ENCODE measurements at places on chromosomes 2 and 18.

- no peak for DNase-seq
Measured at GRCh38 chr2:163595028-163595427, 140.8 kb downstream of the FIGN start.

GRCh38 chr2:147099845-147100244 is 745.0 kb upstream of the ACVR2A start:
- DNase-seq = no peak

GRCh38 chr2:158776231-158776630 is 18.9 kb upstream of the DAPL1 start:
- DNase-seq = no peak

DNA sequence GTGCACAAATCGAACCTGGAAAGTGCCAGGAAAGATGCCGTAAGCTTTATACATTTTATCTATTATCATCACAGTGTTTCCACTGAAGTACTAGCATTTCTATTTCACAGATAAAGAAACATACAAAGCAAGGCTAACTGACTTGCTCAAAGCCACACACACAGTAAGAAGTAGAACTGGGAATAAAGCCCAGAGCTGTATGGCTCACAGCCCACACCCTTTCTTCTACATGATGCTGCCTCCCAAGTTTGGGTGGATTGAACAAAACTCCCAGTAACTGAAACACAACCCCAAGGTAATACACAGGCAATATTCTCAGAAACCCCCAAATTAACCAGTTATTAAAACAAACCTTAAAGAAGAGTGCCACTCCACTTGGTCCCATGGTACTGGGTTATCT is 11.2 kb downstream of the SAP130 start:
- DNase-seq = no peak

DNA sequence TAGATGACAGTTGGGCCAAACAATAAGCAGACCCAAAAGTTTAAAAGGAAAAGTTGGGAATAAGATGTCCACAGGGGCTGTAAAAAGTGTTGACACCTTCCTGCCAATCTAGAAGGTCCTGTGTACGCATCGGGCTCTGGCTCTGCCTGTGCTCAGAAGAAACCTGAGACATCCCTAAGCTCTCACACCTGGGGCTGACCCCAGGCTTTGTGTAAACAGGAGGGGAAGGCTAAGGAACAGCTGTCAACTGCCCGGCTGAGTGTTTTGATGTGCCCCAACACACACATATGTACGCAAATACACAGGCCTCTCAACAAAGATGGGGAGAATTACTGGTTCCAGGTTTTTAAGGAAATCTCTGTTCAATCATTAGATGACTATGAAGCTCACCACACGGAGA is 59.5 kb downstream of the TMEM131 start:
- no peak for DNase-seq

- no peak for DNase-seq
Measured at GRCh38 chr18:61820882-61821281, 71.9 kb downstream of the RNF152 start.

GRCh38 chr18:22546905-22547570 is 129.3 kb upstream of the CTAGE1 start:
- no peak for DNase-seq

DNA sequence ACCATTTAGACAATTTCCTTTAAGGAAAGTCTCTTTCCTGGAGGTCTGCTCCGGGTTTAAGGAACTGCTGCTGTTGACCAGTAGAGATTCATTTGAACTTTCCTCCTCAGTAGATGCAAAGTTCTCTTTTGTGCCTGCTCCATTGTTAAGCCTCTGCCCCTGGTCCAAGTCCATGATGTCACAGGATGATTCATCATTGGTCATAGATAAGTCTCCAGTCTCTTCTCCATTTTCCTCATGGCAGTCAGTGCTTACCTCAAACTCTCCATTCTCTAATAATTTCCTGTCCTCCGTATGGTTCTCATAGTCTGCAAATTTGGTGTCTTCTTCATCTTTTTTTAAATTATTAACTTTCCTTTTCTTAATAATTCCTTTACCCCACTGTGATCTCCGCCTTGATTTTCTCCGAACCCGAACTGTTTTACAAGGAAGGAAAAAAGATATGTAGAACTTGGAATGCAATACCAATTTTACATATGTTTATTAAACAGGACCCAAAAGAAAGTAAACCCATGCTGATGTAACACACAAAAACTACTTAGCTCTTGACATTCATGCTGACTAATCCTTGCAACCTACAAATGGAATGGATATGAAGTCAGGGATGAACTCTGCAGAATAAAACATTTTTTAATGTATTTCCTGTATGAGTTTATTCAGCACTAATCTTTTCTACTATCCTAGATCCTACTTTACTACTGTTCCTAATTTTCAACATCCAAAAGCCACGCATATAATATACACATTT is 169.1 kb downstream of the ATAD2B start:
- DNase-seq = peak; percentile 64

DNA sequence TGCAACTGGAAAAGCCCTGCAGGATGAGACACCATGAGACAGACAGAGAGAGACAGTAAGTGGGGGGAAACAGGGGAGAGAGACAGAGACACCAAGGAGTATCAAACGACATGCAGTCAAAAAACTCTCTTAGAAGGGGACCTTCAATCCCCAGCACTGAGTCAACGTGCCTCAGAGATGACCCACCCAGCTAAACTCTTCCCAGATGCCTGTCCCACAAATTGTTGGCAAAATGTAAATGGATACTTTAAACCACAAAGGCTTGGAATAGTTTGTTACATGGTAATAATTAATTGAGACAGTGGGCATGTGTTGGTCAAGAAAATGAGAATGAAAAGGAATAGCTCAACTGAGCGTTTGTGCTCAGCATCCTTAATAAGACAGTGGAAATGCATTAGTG is 98.3 kb downstream of the GRB14 start:
- no peak for DNase-seq

Data from inflammatory macrophage treated with lipopolysaccharide for 1 hour (primary cell).